Activated CD4-positive, alpha-beta T cell treated with anti-CD3 and anti-CD28 coated beads, Interleukin-2, amount 10 ng/mL, durations not matched to agents 7 days and 5 days (primary cell): ENCODE measurements at places on chromosomes 11 and 22. TPM values are rescaled to one million over a fixed set of nuclear protein-coding genes. Genes with fewer than 3 reads are reported as not detected.
A peak's percentile ranks its signal among the peaks of the same experiment; 100 is the strongest.

Gene ALKBH3
- total RNA-seq, result 34.6 TPM

DNA sequence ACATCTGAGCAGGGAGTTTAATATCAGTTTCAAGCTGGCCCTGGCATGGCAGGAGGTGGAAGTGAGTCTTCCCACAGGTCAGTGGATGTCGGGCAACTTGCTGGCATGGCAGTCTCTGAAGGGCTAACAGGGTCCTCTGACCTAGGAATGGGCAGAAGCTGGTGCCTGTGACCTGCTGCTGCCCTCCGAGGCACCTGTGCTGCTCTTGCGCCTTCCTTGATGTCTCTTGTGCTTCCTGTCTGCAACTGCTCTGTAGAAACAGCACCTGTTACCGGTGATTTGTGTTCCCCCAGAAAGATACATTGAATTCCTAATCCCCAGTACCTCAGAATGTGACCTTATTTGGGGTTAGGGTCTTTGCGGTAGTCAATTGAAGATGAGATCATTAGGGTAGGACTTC is 110.3 kb downstream of the RPS6KA4 start:
- DNase-seq, result no peak

DNA sequence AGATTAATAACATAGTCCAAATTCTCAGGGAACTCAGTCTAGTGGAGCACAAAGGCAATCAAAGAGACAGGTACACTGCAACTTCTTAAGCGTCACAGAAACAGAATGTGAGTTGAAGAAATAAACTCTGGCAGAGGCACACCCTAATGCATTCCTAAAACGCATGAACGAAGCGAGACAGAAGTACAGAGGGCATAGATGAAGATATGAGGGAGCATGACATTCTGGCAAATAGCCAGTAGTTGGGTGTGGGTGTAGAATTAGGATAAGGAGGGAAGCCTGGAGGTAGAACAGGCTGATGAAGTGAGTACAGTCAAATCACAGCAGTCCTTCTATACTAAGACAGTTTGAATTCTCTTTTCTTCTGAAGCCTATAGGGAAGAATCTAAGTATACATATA is 838.7 kb upstream of the API5 start:
- DNase-seq, result no peak

Gene NADSYN1
- 127 TPM for total RNA-seq

DNA sequence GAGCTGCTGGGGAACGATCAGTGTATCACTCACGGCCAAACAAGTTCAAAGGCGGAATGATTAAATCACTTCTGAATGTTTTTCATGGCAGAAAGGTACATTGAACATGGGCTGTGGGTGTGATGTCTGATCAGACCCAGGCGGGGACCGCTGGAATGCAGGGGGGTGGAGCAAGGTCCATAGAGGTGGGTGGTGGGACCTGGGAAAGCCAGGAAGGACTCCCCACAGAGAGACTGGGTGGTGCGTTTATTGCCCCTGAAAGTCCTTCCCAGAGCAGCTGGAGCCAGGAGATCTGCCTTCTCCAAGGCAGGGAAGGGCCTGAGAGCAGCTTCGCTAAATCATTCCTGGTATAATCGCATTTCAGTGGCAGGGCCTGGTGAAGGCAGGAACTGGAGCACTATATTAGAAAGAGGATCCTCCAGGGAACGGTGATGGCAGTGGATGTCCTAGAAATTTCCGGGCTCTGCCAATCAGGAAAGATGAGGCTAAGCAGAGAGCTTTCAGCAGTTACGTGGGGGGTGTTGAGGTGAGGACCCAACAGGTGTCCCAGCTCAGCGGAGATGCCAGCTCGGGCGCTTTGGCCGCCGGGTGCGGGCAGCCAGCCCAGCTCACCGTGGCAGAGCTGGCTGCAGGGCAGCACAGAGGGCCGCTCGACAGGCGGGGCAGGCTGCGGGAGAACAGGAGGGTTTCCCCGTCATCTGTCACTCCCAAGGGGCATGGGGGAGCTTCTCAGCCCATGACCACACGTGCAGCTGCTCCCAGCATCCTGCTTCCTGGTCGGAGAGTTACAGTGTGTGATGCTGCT is 271.7 kb downstream of the CTTN start:
- DNase-seq, result no peak

DNA sequence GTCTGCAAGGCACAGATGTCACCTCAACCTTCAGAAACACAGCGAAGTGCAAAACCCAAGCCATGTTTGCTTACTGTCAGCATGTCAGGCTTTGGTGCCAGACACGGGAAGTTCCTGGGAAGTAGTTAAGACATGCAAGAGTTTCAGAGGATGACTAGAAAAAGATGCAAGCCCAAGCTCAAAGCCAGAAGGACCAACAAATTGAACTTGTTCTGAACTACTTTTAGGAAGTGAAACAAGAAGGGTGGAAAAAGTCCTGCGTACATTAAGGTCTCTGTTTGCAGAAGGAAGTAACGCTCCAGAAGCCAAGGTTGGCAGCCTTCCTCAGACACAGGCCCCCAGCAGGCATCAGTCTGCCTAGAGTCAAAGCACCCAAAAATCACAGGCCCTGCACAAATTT is 2.6 kb downstream of the AP1B1 start:
- no peak for DNase-seq

DNA sequence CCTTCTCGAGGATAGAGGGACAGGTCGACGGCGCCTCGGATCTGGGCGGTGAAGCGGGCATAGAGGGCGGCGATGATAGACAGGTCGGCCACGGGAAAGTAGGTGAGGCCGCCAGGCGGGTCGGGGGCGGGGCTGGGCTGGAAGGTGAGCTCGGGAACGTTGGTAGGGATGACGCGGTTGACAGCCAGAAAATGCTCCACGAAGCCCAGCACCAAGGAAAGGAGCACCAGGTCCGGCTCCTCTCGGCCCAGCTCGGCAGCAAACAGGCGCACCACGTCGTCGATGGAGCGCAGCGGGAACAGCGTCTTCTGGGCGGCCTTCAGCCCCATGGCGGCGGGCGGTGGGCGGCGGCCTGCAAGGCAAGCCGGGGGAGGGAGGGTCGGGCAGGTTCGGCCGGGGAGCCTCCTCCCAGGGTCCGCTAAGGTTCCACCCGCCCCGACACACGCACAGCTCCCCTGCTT is 540 bp downstream of the MEN1 start:
- peak; percentile 14 for DNase-seq

DNA sequence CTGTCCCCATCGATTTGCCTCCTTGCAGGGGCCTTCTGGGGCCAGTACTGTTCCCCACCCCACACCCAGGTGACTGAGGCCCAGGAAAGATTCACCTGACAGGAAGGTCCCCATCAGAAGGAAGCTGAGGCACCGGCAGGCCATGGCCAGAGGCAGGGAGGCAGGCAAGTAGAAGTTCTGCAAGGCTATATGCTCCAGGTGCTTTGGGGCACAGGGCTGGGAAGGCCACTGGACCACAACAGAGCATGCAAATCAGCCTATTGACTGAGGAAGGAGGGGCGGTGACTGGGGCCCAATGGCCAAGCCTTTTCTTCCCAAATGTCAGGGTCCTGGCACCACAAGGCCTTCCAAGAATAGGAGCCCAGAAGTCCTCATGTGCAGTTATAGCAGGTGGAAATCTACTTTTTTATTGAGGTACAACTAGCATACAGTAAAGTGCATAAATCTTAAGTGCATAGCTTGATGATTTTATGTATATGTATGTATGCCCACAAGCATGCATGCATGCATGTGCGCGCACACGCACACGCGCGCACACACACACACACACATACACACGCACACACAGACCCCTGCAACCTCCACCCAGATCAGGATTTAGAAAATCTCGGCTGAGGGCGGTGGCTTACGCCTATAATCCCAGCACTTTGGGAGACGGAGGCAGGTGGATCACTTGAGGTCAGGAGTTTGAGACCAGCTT is at the start of gene VPREB3:
VPREB3 (minus strand) TSS at position 206 of the 700 bp plus-strand sequence; CDS start at position 144, 62 bp downstream.
- no peak for DNase-seq

DNA sequence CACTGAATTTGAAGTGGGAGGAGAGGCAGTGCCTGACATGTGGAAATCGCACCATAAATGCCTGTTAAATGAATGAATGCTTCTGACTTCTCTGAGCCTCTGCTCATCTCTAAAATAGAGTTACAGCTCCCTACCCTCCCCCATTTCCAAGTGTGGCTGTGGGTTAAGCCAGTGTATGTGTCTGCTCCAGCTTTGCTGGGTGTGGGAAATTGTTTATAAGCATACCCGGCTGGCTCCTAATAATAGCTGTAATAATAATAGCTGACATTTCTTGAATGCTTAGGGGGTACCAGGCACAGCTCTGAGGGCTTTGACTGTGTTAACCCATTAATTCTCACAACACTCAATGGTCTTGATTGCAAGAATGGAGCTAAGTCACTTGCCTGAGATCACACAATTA is 7.0 kb upstream of the FCHSD2 start:
- DNase-seq, result no peak

GRCh38 chr11:19049351-19049750 is 11.2 kb downstream of the MRGPRX2 start:
- DNase-seq, result no peak

Gene CLDN25
- not detected for total RNA-seq

DNA sequence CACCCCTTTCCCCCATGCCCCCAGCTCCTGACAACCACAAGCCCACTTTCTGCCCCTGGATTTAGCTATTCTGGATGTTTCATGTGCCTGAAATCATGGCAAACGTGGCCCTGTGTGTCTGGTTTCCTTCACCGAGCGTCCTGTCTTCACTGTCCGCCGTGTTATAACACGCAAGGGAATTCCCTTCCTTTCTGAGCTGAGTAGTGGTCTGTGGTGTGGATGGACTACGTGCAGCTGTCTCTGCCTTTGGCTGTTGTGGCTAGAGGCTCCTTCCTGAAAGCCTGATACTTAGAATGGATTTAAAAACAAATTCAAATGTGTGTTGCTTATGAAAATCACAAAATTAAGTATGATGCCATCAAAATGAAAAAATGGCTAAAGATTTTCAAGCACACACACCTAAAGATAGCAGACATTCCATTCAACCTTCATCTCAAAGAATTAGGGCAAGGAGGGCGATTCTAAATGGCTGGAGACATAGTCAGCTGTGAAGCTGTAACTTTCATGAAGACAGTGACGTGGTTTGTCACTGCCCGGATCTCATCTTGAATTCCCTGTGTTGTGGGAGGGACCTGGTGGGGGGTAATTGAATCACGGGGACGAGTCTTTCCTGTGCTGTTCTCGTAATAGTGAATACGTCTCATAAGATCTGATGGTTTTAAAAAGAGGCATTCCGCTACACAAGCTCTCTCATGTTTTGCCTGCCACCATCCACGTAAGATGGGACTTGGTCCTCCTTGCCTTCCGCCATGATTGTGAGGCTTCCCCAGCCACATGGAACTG is 30.5 kb downstream of the KCNQ1 start:
- no peak for DNase-seq

GRCh38 chr11:102345904-102346303 is 1.1 kb upstream of the BIRC2 start:
- no peak for DNase-seq

Gene RAG2
- not detected for total RNA-seq
